ENCODE measurements at places on chromosomes 3 and 15. TPM values are rescaled to one million over a fixed set of nuclear protein-coding genes. Genes with fewer than 3 reads are reported as not detected.

ERC2 gene
- 2.9 TPM for total RNA-seq

CDC25A gene
- 0.40 TPM for total RNA-seq

GRCh38 chr15:63462088-63462487 is 42.3 kb upstream of the USP3 start:
- ATAC-seq, result no peak

GRCh38 chr3:41200669-41201021 is 1.3 kb downstream of the CTNNB1 start:
- ATAC-seq, result no peak

DNA sequence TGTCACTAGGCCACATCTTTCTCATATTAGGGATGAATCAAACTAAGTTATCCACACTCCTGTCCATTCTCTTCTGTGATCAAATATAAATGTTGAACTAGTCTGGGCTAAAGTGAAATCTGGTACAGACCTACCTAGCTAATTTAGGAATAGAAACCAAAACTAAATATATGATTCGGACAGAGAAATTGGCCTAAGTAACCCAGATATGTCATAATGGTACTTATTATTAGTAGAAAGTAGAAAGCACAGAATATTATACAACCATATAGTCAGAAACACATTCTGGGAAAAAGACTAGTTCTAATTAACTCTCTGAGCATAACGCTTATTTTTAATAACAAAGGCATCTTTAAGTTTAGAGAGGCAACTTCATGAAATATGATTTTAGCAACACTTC is 389.0 kb downstream of the LSAMP start:
- ATAC-seq, result no peak

Measured in gastroesophageal sphincter (tissue), 4 donors.